ENCODE measurements at places on chromosomes 16 and 17. TPM values are rescaled to one million over a fixed set of nuclear protein-coding genes. Genes with fewer than 3 reads are reported as not detected.

CNTNAP4 gene
- not detected for total RNA-seq

KRT20 gene
- total RNA-seq, result not detected

CHST6 gene
- total RNA-seq, result 2.8 TPM

- DNase-seq, result no peak
Observed at GRCh38 chr16:50114357-50115129, 38.6 kb upstream of the TENT4B start.

DNA sequence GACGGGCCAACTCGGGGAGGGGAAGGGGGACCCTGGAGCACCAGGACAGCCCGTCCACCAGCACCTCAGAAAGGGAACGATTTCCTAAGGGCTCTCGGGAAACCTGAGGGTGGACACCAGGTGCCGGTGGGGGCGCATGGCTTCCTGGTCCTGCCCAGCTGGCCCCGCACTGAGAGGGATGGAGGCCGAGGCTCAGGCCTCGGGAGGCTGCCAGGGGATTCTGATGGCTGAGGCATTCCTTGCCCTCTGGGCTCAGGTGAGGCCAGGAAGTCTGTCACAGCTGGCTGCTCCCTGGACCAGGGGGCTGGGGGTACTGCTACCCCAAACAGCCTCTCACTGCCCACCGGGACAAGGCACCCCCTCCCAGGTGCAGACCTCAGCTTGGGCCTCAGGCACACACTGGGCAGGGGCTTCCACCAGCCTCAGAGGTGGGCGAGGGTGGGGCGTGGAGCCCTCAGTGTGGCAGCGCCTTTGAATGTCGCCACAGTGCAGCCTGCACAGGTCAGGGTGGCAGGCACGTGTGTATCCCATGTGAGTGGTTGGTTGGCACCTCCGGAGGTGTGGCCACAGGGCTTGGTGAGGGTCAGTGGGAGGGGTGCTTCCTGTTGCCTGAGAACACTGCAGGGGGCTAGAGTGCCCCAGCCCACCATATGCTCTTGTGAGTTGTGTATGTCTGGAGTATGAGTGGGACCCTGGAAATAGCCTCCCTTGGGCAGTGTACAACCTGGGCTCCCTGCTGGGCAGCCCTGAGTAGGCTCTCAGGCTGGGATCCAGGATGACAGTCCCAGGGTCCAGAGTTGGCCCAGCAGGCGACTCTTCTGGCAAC is 3.9 kb upstream of the FSCN2 start:
- DNase-seq, result no peak

DNA sequence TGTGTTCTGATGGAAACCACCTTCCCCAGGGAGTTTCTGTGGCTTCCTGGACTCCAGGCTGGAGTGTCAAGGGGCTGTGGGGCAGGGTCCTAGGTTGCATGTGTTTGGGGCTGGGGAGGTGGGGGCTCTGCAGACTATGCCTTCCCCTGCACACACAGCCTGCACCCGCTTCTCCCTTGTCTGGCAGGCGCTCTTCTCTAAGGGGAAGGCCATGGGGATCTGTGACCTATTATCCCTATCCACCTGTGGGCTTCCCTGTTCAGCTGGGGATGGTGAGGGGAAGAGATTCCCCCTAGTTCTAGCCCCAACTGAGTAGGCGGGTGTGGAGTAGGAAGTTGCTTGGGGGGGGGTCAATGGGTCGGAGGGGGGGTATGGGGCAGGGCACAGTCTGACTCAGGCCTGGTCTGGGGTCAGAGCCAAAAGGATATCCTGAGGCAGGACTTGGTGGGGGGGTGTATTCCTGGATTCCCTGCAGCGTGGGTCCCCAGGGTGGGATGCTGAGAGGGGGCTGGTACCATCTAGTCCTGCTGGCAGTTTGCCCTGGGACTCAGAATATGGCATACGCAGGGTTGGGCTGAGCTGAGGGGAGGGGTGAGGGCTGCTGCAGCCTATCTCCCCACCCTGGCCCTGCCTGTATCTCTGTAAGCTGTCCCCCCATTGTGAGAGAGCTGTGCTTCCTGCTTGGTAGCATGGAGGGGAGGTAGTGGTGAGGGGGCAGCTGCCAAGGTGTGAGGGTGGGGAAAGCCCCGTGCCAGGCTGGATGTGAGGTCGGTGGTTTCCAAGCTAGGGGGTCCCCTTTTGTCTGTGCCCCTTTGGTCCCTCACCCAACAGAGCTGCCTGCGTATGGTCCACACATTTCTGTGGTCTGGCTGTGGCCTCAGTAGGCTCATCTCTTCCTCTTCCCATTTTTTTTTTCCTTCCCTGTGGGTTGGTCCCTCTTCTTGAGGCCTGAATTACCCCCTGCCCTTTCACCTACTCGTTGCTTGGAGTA is 14.7 kb downstream of the RARA start:
- no peak for DNase-seq

DNA sequence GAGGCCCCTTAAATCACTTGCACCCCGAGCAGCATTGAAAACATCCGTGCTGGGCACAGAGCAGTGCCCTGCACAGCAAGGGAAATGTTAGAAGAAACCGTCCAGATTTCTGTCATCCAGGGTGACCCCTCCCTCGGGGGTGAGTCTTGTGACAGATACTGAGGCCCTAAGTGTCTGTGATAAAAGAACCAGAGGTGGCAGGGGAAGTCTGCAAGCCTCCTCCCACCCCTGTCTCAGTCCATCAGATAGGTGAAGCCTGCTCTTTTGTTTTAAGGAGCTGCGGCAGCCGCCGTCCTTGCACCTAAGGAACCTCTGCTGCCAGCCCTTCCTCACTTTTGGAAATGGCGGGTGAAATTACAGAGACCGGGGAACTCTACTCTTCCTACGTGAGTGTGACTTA is 845 bp upstream of the NAT9 start:
- no peak for DNase-seq

DNA sequence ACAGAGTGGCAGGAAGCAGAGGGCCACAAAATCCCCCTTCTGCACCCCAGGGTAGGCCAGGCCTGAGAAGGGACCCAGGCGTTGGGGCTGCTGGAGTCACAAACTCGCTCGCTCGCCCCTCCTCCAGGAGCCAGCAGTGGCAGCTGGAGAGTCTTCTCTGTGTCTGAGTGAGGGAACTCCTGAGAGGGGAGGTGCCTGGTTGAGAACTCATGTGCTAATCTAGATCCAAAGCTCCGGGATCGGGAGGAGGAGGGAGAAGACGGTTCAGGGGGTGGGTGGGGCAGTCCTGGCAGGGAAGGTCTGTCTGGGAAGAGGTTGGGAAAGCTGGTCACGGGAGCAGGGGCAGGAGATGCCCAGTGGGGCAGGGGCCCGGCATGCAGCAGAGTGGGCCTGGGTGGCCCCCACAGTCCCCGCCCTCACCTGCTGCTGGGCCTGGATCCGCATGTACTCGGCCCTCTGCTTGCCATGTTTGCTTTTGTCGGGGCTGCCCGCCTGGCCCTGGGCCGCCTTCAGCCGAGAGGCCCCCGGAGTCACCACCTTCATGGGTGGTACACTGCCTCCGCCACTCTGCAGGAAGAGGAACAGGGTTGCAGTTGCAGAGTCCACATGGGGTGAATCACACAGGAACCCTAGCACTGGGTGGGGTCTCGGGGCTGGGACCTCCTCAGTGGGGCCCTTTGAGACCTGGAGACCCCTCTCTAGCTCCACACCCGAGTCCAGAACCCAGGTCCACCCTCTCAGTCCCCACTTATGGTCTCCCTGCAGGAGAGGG is 62.2 kb downstream of the SRCIN1 start:
- DNase-seq, result no peak

GRCh38 chr16:54356391-54356790 is 69.8 kb upstream of the IRX3 start:
- no peak for DNase-seq

DNA sequence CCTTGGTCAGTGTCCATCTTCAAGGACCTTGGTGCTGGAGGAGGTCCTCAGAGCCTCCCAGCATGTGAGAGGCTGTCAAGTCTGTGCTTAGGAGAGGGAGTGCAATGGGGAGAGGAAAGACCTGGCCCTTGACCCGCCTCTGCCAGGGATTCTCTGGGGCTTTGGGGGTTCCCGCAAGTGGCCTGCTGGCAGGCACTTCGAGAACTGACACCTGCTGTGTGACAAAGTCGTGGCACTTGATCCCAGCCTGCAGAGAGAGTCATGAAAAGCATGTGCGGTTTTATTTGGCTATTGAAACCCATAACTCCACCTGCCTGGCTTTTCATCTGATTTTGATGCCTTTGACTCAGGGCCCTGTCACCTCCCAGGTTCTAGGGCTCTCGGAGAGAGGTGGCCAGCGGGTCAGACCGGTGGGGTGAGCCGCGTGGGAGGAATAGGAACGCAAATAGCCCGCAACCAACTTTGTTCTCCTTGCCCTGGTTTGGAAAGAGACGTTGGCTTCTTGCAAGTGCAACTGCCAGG is 42.8 kb upstream of the GSE1 start:
- no peak for DNase-seq

- DNase-seq, result no peak
Observed at GRCh38 chr16:23469814-23470213, 16.8 kb upstream of the COG7 start.

GRCh38 chr16:16988963-16989362 is 481.8 kb downstream of the XYLT1 start:
- no peak for DNase-seq

DNA sequence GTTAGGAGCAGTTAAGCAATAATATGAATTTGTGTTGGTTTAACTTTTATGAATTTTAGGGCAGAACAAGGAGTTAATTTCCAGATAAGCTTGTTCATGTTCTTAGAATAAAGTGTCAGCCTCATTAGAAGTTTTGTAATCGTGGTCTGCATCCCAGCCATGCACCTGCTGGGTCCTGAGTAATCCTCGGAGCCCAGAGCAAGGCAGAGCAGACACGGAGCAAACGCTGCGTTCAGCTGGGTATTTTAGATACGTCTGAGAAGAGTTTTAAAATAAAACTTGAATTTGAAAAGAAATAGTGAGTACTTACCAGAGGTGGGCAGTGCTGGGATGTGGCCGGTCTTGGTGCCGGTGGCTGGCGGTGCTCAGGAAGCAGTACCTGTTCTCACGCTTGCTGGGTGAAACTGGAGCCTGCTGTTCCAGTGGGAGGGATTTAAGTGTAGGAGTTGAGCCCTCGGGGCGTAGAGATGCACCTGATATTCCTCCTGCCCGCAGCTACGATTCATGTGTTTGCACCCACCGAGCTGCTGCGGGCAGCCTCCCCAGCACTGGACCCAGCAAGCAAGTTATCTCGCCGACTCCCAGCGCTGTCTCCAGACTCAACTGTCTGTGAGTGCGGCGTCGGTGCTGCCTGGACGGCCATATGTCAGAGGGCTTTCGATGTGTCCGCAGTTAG is at the start of gene ZNF750:
TSS of gene ZNF750 (minus strand) at position 406 of the 676 bp plus-strand sequence. CDS start 7,568 bp downstream, outside the sequence.
- no peak for DNase-seq

GRCh38 chr16:78972006-78972405 is 628.5 kb downstream of the MAF start:
- no peak for DNase-seq

DNA sequence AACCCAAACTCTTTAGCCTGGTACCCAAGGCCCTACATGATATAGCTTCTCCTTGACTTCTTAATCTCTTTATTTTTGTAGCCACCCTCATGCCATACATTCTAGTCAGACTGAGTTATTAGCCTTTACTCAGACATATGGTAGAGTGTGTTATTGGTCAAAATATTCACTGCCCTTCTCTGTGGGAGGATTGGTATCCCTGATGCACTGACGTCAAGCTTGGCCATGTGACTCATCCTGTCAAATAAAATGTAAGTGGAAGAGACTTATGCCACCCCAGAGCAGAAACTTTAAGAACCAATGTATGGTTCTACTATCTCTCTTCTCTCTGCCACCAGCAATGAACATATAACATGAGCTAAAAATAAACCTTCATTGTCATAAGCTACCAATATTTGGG is 12.2 kb upstream of the BEAN1 start:
- no peak for DNase-seq

DNA sequence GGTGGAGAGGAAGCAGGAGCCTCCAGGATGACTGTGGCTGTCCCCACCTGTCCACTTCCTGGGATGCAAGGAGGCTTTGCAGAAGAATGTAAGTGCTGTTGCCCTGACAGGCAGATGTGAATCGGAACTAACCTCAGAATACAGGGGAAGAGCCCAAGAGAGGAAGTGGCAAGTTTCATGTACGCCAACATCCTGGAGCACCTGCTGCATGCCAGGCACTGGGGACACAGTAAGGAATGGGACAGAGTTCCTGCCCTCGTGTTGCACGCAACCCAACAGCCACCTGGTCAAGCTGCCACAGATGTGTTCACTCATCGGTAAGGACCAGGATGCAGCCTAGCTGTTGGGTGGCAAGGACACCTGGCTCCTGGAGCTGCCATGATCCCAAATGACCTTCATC is 98.6 kb upstream of the RPL38 start:
- DNase-seq, result no peak

DNA sequence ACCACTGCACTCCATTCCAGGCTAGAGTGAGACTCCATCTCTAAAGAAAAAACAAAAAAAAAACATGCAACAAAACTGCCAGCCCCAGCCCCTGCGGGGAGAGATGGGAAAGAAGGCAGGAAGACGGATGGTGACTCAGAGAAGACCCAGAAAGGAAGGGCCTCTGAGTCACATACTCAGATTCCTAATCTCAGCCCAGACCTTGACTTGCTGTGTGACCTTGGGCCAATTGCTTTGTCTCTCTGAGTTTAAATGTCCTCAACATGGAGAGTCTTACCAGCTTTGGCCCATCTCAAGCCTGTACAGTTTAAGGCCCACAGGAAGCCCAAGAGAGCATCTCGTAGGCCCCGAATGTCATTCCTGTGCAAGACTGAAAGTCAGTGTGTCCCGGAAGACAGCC is 86.5 kb upstream of the LHX1 start:
- no peak for DNase-seq

DNA sequence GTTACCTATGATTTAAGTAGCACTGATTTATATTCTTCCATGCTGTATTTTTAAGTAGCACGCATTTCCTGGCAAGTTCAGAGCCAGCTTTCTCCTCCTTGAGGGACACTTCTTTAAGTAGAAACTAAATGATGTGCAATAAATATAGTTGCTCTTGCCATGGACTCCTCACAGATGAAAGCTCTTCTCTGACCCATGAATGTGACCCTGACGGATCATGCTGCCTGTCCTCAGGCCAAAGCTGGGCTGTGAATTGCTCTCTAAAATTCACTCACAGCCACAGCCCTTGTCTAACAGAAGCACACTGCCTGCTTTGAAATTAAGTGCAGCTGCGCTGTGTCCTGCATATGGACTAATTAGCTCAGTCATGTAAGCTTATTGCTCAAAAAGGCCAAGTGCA is 438.8 kb downstream of the PMP22 start:
- DNase-seq, result no peak

DNA sequence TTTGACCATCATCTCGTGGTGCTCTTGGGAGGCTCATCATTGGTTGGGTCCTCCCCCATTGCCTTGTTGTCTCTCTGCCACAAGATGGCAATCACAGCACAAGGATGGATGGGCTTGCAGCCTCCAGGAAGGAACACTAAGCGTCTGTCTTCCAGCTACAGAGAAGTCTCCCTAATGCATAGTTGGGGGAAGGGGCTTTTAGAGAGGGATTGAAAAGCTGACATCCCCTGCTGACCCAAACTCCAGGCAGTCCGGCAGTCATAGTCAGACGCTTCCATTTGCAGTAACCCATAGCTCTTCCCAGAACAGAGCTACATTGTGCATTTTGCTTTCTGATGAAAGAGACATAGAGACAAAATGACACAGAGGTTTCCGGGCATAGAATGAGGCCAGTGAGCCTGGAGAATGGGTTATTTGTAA is 111.4 kb downstream of the UTP18 start:
- DNase-seq, result no peak

DNA sequence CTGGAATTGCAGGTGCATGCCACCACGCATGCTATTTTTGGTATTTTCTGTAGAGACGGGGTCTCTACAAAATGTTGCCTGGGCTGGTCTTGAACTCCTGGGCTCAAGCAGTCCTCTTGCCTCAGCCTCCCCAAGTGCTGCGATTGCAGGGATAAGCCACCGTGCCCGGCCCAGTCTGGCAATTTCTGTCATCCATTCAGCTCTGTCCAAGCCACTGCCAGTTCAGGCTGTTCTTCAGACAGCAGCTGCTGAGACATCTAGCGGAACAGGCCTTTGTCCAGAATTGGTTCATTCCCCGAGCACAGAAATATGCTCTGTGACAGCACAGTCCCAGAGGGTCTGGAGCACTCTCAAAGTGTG is 5.4 kb downstream of the SLC47A1 start:
- no peak for DNase-seq

Measured in right atrium auricular region (tissue), 2 donors.